ENCODE measurements at places on chromosomes 3 and 15.

- DNase-seq, result no peak
Measured at GRCh38 chr3:33911525-33912322, 113.3 kb downstream of the PDCD6IP start.

- no peak for DNase-seq
Measured at GRCh38 chr15:94383706-94384105, 152.3 kb downstream of the MCTP2 start.

- no peak for DNase-seq
Measured at GRCh38 chr3:171907761-171908160, 64.6 kb downstream of the TMEM212 start.

DNA sequence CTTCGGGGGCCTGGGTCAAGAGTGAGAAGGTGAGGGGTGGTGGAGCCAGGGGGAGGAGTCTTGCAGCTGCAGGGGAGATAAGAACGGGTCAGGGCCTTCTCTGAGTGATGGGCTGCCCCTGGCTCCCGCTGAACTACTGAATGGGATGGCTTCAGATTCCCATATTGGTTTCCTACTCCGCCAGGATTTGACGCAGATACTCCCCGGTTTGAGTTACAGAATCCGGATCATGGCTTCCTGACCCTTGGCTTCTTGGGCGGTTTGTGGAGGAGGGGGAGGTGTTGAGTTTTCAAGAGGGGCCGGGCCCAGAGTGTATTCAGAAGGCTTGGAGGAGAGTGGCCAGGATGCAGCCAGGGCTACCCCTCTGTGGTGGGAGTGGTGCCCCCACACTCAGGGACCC is 119.9 kb upstream of the ATP2B2 start:
- no peak for DNase-seq

- no peak for DNase-seq
Measured at GRCh38 chr3:63207066-63207590, 71.0 kb upstream of the SYNPR start.

DNA sequence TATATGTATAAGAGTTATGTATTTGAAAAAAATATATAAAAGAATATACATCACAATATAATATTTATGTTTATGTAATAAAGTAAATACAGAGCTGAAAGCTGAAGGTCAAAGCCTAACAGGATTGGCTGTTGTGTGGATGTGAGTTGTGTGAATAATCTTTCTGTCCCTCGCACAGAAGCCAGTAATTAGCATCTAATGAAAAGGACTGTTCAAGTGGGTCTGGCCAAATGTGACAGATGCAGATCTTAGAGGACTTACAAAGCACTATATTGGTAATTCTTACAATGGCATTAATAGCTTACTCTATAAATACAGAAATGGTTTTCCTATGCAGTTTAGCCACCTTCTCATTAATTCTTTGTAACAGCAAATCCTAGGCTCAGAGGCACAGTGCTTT is 2.4 kb downstream of the MKRN3 start:
- no peak for DNase-seq
